ENCODE measurements at places on chromosomes 16 and 17.

DNA sequence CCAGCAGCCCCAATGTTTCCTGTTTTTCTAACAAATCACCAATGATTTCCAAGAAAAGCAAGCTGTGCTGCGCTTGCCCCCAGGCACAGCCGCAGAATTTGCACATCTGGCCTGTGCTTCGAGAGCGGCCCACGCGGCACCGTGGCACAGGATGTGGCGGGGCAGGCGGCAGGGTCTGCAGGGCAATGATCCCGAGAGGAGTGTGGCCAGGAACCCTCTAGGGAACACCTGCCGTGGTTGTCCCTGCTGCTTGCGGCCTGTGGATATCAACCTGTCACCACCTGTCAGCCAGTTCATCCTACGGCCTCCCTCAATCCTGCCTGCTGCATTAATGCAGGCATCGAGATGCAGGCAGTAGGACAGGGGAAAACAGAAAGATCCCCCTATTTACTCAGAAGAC, 24.0 kb downstream of the PIK3R5 start:
- peak; percentile 46 for DNase-seq

- no peak for DNase-seq
These were observed 2.0 kb upstream of the RAP1GAP2 start for GRCh38 chr17:2794111-2794803.

GRCh38 chr17:43445009-43445589, 38.7 kb upstream of the DHX8 start:
- DNase-seq: no peak

- no peak for DNase-seq
These were observed 124.8 kb downstream of the STXBP4 start for GRCh38 chr17:55093353-55093752.

- no peak for DNase-seq
These were observed 209.7 kb downstream of the CCDC182 start for GRCh38 chr17:57535249-57535966.

DNA sequence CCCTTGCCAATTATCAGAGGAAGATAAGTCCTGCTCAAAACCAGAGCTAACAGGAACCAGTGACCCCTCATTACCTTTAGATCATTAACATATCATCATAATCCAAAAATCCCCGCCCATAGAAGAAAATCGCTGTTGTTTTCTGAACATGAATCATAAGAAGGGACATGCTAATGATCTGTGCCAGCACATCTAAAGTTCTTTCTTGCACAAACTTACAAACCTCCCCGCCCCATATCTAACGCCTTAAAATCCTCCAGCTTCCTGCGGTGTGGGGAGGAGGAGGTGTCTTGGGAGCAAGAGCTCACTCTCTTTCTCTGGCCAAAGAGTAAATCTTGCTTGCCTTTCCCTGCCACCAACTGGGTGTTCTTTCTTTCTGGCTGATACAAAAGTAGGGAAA, 78.3 kb downstream of the IRX3 start:
- no peak for DNase-seq

GRCh38 chr17:10151667-10152496, 46.5 kb downstream of the GAS7 start:
- DNase-seq: no peak

- DNase-seq: no peak
These were observed 19.6 kb downstream of the NOD2 start for GRCh38 chr16:50712956-50713355.

DNA sequence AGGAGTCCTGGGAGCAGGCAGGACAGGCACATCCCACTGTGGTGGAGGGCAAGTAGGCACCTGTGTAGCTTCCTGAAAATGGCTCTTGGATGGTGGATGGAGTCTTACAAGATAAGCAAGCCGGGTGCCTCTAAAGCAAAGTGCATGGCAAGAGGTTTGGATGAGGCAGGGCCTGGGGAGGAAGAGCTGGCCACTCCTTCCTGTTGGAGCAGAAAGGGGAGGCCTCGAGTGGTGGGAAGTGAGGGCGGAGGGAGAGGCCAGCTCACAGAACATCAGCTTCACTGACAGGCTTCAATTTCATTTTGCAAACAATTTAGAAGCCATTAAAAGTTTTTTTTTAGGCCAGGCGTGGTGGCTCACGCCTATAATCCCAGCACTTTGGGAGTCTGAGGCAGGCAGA, 31.0 kb downstream of the CD300A start:
- no peak for DNase-seq

- peak; percentile 60 for DNase-seq
These were observed 13.5 kb upstream of the DYNLRB2 start for GRCh38 chr16:80527297-80527696.

GRCh38 chr16:15777533-15778203, 79.2 kb downstream of the MYH11 start:
- DNase-seq: peak; percentile 61

DNA sequence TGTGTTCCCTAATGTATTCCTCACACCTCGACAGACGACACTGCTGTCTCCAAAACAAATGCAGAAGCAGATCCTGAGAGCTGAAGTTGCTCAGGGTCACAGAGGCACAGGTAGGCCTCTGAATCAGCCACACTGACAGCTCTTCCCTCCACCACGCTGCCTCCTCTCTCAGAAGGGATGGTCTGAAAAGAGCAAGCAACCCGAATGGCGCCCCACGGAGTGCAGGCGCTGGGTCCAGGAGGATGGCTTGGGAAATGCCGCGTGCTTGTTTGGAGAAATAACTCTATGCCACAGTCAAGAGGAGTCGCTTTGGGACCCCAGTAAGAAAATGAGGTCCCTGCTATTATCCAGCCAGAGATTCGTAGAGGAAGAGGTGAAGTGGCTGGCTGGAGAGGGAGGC, 15.9 kb downstream of the CYB561 start:
- peak; percentile 9 for DNase-seq

All from GM13976 (cell line).